ENCODE measurements at places on chromosomes 12 and 14.

DNA sequence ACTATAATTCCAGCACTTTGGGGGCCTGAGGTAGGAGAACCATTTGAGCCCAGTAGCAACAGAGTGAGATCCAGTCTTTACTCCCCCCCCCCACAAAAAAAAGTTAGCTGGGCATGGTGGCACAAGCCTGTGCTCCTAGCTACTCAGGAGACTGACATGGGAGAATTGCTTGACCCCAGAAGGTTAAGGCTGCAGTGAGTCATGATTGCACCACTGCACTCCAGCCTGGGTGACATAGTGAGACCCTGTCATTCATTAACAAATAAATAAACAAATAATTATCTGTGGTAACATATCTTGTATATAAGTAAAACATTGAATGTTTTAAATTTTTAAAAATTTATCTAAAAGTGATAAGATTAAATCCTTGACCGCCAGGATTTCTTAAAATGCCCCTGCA, 4.8 kb downstream of the ENTPD5 start:
- no peak for DNase-seq

GRCh38 chr12:12167847-12168246, 97.1 kb downstream of the BCL2L14 start:
- DNase-seq = no peak

- no peak for DNase-seq
Measured at GRCh38 chr14:72099566-72099965, 167.3 kb downstream of the RGS6 start.

DNA sequence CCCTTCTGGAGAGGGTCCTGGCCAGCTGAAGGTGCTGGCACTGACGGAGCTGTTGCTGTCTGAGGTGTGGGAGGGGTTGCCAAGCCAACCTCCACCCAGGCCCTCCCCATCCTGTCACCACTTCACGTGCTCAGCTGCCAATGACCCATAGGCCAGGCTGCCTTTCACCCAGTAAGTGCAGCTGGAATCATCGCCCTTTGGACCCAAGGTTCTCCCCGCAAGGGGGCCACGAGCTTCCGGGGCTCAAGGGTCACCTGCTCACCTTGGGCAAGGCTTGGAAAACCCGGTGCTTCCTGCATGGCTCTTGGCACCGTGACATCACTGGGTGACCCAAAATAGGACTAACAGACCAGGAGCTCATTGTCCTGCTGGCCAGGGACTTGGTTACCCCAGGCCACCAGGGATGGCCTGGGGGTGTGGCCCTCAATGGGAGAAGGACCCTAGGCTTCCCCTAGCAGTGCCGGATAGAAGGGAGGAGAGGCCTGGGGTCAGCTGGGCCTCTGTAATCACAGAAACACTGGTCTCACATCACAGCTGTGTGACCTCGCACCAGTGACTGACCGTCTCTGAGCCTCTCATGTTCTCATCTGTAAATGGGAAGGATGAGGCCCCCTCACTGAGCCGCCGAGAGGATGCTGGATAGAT, 51.3 kb downstream of the CCDC85C start:
- peak; percentile 98 for DNase-seq

GRCh38 chr12:128802756-128803155, 21.0 kb downstream of the SLC15A4 start:
- no peak for DNase-seq

DNA sequence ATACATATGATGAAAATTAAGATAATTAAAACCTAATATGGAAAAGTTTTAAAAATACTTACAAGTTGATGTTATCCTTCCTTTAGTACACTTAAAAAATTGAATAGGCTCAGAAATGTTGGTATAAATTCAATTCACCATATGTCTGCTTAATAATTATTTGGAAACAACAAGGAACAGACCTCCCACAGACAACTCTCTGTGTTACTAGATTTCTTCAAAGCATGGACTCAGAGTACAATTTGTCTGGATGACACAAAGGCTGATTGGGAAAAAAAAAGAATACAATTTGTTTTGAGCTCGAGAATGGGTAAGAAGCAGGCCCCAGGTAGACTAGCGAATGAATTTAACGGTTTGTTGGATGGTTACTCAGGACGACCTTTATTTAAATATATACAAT, 48.9 kb upstream of the BTG1 start:
- no peak for DNase-seq

DNA sequence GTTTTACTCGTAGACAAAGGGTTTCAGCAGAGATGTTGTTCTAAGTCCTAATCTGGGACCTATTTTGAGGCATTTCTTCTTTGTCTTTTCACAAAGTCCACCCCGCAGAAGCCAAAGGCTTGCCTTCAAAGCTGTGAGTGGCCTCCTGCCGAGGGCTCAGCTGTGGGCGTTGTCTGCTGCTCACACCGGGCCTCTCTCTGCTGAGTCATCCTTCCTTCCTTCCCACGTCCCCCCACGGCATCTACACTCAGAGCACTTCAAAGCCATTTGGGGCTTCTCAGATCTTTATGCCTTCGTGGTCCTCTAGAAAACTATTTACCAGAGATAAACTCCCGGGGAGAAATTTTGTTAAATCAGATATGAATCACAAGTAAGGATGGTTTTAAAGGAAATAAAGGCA, 115.9 kb upstream of the TMPO start:
- DNase-seq = no peak

- DNase-seq = no peak
Measured at GRCh38 chr12:131673888-131674257, 37.0 kb upstream of the SFSWAP start.

GRCh38 chr12:104649921-104650320, 193.2 kb downstream of the CHST11 start:
- DNase-seq = no peak

GRCh38 chr12:835754-836518, 83.6 kb downstream of the WNK1 start:
- DNase-seq = no peak

GRCh38 chr12:73384592-73384991, 1112.4 kb downstream of the TRHDE start:
- DNase-seq = no peak

DNA sequence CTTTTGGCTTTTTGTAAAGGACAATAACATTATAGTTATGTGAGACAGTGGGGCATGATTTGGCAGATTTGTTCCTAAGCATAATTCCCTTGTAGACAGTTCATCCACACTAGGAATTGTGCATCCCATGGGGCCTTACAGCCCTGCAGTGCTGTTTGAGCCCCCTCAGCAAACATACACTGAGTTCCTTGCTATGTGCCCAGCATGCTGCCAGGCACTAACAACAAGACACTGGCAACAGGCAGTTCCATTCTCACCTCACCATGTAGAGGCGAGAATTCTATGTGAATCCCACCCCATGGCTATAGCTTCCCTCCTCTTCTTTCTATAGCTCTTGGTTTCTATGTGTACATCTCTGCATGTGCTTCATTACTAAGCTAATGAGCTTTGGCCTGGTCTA, 1.9 kb downstream of the THTPA start:
- DNase-seq = no peak

DNA sequence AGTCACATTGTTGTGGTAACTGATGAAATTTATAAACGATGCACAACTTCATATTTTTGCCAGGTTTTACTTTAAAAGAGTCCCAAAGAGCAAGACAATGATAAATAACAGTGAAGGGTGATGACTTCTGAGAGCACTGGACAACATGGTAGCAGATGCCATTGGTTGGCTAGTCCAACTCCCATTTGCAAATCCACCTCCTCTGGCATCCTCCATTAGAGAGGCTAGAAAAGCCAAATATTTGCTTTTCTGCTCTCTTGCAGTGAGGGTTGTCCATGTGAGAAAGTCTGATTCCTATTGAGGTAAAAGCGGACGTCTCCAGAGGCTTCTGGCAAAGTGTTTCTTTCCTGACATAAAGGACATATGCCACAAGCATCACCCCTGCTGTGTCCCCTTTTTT, 89.6 kb upstream of the BMP4 start:
- no peak for DNase-seq

DNA sequence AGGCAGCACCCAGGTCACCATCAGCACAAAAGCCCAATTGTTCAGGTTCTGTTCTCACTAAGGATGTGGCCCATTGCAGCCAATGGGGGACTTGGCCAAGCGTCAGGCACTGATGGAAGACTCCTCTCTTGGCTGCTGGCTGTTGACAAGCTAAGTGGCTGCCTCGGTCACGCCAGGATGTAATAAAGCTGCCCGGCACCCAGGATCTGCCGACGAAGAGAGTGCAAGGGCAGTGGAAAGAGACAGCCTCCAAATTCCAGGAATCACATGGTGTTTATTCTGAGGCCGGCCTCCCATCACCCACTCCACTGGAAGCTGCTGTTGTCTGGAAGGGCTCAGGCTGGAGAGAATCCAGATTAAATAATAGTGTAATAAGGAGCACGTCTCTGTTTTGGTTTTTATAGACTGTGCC, 451.8 kb upstream of the TBX3 start:
- DNase-seq = peak; percentile 89

GRCh38 chr12:132359971-132360370, 30.6 kb upstream of the GALNT9 start:
- DNase-seq = peak; percentile 17

DNA sequence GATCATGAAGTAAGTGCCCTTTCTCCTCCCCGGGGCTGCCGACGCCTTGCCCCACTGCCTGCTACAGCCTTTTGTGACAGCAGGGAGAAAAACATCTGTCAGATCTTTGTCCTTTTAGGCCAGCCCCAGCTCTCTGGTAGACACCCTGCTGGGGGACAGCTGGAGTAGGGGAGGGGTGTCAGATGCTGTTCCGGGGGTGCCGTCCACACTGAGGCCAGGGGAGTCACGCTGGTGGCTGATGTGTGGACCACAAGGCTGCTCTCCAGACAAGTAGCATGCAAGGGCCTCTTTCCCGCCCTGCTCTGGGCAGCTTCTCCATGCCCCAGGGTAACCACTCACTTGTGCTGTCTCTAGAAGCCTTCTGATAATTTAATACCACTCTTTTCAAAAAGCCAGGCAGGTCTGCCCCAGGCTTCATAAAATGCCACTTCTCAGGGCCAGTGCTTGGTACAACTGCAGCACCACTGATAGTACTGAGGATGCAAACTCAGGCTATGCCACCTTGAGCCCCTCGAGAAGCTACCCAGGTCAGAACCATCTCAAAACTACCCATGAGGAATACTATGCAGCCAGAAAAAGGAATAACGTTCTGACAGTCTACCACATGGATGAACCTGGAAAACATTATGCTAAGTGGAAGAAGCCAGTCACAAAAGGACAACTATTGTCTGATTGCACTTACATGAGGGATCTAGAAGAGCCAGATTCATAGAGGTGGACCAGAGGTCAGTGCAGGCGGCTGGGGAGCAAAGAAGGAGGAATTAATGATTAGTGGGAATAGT, 66.0 kb upstream of the RIN3 start:
- no peak for DNase-seq

GRCh38 chr14:39861229-39861600, 429.0 kb upstream of the FBXO33 start:
- no peak for DNase-seq

DNA sequence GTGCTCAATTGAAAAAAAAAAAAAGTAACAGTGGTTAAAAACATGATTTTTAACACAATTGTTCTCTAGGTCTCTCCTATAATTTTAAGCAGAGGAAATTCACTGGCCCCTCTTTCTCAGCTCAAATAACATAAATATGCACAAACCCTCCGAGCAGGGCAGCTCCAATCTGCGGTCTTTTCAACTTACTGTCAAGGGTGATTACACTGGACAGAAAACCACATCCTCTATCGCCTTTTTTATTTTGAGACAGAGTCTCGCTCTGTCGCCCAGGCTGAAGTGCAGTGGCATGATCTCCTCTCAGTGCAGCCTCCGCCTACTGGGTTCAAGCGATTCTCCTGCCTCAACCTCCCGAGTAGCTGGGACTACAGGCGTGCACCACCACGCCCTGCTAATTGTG, 16.5 kb upstream of the GABARAPL1 start:
- no peak for DNase-seq

DNA sequence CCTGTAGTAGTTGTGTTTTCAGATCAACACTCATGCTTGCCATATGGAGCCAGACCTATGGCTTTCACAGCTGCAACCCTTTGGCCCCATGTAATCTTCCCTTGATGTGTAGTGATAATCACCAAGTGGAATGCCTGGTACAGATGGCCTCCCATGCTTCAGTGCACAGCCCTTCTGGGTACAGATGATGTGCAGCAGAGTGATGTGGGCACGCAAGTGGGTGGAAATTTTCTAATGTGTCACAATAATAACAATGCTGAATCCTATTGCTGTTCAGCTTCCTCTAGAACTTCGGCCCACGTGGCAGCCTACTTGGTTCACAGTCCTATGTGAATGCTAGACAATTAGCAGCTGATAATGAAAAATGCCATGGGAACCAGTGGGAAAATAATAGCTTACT, 188.1 kb downstream of the SNAPC1 start:
- no peak for DNase-seq

- no peak for DNase-seq
Measured at GRCh38 chr14:80850197-80850814, 91.2 kb downstream of the CEP128 start.

DNA sequence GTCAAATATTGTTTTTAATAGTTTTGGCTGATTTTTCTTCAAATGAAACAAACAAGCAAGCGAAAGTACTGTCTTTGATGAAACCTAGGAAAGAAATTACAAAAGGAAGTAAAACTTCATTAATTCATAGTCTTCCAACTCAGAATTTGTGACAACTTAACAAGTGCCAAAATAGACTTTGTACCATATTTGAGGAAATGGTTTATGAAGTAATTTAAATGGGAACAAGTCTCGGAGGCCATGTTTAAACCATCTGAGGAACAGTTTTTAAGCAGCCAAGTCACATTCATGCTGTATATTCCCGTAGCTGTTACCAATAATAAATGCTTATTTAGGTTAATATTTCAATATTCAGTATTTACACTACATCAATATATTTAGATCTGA, 745 bp upstream of the ARHGDIB start:
- DNase-seq = no peak

DNA sequence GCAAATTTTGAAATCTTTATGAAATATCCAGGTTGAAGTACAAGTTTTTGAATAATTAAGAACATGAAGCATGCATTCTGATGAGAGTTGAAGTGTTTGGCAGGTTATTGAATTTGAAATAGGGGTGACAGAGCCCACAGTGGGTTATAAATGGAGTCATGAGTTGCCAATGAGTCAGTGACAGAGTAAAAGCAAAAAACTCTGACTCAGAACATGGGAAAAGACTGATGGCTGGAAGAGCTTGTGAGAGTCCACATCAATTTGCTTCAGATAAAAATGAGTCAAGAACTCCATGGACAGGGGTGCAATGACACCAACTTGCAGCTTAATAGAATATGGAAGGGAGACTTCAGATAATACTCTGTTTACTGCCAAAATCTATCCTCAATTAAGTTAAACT, 105.3 kb downstream of the SLC6A15 start:
- no peak for DNase-seq

GRCh38 chr12:46108721-46109120, 118.3 kb upstream of the SCAF11 start:
- DNase-seq = no peak

- DNase-seq = no peak
Measured at GRCh38 chr14:74064883-74065282, 19.4 kb downstream of the ALDH6A1 start.

Measured in right lobe of liver (tissue), 6 donors.